AG20443 (cell line): ENCODE measurements at places on chromosomes 5 and 9.

GRCh38 chr5:103927739-103928138 lies 365.1 kb upstream of the NUDT12 start:
- no peak for DNase-seq

DNA sequence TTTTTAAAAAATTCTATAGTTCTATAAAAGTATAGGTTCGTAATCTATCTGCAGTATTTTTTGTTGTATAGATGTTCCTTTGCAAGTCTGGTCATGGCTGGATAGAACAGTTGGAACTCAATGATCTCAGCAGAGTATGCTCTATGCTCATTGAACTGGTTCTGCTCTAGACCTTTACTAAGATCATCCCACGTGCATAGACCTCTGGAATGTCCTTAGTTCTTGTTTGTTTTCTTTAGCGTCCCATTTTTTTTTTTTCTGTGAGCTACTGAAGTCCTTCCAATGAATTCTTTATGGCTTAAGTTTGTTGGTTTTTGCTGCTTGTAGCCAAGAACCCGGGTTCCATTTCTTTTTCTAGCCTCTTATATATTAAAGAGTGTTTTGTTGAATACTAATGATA lies 3.5 kb downstream of the TMEM38B start:
- DNase-seq = no peak

DNA sequence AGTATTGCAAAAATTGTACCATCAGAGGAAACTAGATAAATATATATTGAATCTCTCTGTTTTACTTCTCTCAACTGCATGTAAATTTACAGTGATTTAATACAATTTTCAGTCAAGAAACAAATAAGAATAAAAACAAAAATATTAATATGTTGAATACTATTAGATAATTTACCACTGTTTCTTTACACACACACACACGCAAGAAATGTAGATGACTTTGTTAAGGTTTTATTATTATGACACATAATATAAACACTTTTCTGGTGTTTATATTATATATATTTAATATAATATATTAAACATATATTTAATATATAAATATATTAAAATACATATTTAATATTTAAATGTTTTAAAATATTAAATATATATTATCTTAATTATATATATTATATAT lies 814.3 kb upstream of the CDH10 start:
- no peak for DNase-seq

- peak; percentile 40 for DNase-seq
These were observed 40.4 kb downstream of the LPAR1 start for GRCh38 chr9:110997847-110998246.

DNA sequence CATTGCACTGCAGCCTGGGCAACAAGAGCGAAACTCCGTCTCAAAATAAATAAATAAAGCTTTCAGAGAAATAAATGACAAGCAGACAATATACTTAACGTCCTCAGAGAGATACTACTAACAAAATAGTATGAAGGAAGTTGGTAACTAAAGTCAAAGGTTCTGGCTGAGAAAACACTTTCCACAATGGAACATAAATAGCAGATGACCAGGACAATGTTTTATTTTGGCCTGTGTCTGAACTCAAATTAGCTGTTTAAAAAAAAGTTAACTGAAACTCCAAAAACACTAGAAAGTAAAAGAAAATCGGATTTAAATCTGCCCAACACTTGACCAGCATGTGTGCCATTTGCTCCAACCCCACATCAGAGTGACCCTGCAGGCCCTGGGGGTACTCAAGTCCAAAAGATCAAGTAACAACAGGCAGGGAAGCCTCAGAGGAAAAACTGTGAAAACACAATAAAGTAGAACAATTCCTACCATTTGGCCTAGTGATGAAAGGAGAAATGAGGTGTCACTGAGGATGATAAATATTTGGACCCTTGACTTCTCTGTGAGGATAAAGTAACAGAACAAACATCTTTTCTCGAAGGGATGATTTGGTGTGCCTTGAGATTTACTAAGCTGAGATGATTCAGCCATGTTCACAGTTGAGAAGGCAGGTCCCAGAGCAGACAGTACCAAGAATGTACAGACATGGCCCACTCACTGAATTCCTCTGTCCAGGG lies 47.7 kb downstream of the LHFPL2 start:
- DNase-seq = peak; percentile 47
